Right hindlimb (tissue), 1 donor: ENCODE measurements at places on chromosomes 7 and 10.

GRCh38 chr7:24138343-24138742 lies 145.6 kb upstream of the NPY start:
- no peak for DNase-seq

DNA sequence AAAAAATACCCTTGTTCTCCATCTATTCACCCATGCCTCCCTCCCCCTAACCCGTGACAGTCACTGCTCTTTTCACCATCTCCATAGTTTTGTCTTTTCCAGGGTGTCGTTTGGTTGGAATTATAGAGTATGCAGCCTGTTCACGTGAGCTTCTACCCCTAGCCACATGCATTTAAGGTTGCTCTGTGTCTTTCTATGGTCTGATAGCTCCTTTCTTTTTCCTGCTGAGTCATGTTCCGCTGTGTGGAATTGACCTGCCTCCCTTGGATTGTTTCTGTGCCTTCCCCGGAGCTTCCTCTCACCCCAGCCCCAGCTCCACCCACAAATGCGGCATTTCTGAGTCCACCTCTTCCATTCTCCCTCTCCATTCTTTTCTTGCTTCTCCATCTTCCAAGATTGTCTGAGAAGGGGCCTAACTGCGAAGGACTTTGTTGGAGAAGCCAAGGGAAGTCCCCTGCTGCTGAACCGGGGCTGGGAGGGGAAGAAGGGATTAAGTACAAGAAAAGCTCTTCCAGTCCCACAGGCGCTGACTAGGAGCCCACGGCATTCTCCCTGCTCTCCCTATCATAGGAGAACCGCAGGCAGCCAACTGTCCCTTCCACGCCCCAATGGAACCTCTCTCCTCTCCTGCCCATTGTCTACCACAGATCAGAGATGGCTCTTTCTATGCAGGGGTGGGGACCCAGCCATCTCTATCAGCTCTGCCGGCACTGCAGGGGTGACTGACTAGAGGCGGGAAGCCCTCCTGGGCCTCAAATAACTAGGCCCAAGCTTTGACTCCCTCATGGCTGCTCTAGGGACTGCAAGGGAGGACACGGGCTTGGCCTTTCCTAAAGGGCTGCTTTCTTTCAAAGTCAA lies 87.5 kb upstream of the ANLN start:
- no peak for DNase-seq

DNA sequence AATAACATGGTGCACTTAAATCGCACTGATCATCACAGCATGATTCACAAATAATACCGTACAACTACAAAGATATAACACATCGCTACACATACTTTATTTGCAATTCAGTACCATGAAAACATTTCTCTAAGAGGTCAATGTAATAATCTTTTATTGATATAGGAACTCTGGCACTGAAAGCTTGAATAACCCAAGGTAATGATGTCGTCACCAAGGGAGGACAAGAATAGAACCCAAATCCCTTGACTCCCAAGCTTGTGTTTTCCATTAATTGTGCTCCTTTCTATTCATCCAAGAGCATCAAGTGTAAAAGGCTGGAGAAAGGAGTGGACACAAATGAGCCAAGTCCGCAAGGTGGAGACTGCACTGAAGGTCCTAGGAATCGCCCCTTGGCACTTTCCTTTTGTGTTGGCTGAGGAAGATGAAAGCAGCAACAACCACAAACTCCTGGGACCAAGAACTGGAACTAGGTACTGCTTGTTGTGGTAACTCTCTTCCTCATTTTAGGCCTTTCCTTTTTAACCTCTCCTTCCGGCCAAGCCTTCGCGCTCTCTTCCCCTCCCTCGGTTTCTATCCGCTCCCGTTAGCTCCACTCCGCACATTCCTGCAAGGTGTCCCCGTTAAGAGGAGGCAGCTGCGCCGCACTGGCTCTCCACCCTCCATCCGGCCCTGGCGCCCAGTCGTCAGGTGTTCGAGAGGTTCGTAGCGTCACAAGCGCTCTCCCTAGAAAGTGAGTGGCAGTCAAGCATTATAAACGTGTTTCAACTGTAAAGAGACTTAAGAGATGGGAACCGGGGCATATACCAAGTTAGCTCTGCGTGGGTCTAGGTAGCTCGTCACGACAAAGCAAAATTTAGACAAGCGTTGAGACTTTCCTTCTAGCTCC lies 1.0 kb upstream of the CBLL1 start:
- no peak for DNase-seq

- DNase-seq: no peak
Observed at GRCh38 chr10:34732926-34733325, 82.2 kb downstream of the PARD3 start.

DNA sequence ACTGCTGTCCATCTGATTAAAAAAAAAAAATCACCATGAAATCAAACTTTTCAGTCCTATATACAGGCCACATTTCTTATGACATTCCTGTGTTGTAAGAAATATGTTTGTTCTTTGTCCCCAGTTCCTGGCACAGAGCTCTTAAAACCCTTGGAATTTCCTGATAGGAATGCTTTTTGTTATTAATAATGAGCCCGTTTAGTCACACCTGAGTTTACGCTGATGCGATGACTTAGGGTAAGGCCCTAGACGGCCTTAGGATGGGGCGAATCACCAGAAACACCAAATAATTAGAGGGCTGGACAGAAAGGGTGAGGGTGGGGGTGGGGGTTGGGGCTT lies 17.5 kb downstream of the TSPAN15 start:
- no peak for DNase-seq

DNA sequence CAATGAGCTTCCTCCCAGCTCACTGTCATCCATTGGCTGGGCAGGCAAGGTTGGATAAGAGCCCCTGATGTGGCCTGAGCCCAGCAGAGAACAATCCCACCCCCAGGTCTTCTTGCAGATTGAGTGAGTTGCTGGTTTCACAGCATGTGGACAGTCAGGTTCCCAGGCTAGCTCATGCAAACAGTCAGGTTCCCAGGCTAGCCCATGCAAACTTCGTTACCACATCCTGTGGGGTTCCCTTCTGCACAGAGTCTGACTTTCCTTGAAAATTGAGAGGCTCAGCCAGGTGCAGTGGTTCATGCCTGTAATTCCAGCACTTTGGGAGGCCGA lies 67.1 kb downstream of the TMEM130 start:
- DNase-seq: no peak

DNA sequence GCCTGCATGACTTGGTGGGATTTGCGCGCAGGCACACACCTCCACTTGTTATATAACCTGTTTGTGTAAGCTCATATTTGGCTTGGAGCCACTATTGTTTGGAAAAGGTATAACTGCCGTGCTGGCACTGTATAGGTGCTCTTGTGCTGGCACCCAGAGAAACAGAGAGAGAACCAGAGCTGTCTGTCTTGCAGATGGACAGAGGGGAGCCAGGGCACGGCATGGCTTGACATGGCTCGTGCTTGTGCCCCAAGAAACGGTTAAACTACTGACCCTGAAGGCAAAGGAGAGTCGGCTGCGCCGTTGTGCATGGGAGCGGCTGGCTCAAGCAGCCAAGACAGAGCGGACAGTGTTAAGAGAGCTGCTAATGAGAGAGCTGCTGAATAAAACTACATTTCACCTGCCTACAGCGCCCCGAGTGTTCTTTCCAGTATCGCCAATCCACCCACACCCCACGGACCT lies 23.2 kb downstream of the RAPGEF5 start:
- no peak for DNase-seq

GRCh38 chr10:72794260-72794659 lies 99.3 kb upstream of the OIT3 start:
- no peak for DNase-seq

DNA sequence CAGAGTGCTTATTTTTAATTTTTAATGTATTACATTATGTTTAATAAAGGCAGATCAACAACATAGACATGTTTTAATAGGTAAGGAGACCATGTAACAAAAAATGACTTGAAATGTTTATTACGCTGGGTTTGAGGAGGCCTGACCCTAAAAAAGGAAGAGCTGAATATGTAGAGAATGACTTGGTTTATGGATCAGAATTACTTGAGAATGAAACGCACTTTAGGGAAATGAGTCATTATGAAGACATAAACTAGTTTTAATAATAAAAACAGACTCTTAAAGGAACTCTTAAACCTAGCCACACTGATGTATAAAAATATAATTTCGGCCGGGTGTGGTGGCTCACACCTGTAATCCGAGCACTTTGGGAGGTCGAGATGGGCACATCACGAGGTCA lies 56.5 kb downstream of the CTTNBP2 start:
- no peak for DNase-seq

GRCh38 chr7:152108359-152108758 lies 82.9 kb downstream of the GALNT11 start:
- no peak for DNase-seq

DNA sequence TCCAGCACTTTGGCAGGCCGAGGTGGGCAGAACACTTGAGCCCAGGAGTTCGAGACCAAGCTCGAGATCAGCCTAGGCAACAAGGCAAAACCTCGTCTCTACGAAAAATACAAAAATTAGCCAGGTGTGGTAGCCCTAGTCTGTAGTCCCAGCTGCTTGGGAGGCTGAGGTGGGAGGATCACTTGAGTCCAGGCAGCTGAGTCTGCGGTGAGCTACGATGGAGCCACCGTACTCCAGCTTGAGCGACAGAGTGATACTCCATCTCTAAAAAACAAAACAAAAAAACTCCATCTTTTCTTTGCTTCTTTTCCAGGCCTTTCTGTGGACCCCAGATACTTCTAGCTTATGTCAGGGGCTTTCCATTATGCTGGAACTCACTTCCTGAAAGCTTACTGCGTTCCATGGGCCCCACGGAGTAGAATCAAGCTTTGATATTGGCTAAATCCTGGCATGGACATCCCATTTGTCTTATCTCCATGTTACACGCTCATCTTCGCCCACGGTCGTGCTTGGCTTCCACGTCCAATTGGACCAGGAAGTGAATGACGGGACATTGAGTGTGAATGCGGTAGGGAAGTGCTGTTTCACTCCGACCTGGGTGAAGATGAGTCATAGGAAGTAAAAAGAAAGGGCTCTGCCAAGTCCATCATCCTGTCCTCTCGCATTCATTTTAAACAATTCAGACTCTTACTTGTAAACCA lies 45.7 kb downstream of the FAM171A1 start:
- DNase-seq: no peak

DNA sequence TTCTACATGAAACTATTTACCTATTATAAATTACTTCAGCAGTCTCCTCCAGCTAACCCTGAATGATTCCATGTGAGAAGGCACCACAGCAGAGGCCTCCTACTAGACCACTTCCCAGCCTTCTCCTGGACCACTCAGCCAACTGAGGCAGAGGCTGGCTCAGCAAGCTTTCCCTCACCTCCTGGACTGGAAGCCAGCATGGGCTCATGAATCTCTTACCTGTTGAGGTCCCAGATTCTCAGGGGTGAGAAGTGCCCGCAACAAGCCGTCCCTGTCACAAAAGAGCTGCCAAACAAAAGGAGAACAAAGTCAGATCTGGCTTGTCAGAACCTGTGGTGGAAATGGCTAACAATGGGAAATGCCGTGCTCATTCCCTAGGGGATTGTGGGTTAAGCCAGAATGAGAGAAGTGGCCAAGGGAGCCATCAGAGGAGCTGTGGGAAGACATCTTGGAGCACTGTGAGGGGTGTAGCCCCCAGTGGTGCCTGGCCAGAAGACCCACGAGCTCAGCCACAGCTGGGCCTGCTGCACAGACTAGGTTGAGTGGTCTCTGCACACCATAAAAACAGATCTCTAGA lies 36.5 kb downstream of the DPCD start:
- no peak for DNase-seq

- no peak for DNase-seq
Observed at GRCh38 chr7:154644366-154644765, 358.6 kb downstream of the PAXIP1 start.
